ENCODE measurements at places on chromosomes 12 and 14.

- DNase-seq = peak; percentile 1
Measured at GRCh38 chr12:87848248-87848868, 180.8 kb downstream of the C12orf50 start.

GRCh38 chr14:34015383-34015782 is 64.5 kb upstream of the EGLN3 start:
- no peak for DNase-seq

GRCh38 chr14:53757732-53758131 is 198.9 kb downstream of the BMP4 start:
- DNase-seq = no peak

GRCh38 chr12:95054206-95054605 is 19.2 kb downstream of the NR2C1 start:
- DNase-seq = no peak

DNA sequence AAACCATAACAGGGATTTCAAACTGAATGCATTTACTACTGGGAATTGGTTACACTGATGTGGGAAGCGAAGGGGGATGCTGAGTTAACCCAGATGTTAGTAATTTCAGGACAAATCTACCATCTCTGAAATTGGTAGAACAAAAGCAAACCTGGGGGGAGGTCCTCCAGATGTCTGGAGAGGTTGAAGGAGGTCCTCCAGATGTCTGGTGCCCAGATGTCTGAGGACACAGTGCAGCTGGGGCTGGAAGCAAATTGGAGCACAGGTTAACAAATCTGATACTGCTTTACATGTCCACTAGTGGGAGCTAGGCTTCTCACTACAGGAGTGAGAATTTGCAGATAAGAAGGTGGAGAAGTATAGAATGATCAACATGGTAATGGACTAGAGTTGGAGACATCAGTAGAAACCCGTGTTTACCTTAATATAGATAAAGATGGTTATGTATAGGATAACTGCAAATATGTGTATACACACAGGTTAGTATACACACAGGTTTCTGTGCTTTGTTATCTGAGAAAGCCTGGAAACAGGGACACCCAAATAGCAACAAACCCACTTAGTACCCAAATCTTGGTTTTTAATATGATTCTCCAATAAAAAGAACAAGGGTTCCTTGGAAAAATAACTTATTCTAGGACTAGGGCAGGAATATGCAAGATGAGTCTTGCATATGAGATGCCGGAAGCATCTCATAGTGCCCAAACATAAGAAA is 162.5 kb downstream of the C12orf50 start:
- DNase-seq = no peak

GRCh38 chr14:24115422-24116127 is 826 bp upstream of the NRL start:
- DNase-seq = no peak

- no peak for DNase-seq
Measured at GRCh38 chr12:94889445-94890210, 113.9 kb downstream of the NDUFA12 start.

DNA sequence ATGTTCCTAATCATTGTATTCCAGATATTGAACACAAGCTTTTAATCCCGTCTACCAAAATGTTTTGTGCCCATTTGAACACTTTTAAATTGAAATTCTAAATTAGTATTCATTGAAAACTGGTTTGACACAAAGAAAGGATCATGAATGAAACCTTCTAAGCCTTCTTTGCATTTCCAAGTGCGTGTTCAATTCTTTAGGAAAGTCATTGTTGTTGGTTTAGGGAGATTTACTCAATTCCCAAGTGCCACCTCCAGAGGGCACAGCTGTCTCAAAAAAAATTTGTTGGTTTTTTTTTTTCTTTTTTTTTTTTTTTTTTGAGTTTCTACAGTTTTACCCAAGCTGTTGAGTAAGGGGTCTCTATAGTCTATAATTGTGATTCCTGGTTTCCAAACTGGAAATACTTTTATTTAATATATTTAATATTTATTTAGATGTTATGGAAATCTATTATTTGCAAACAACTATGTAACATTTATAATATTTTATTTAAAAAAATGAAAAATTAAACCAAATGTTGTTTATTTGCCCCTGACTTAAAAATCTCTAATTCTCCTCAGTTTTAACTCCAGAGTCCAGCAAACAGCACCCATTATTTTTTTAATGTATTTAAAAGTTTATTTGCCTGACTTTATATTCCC is 79.9 kb downstream of the NEDD1 start:
- DNase-seq = peak; percentile 19

- DNase-seq = no peak
Measured at GRCh38 chr14:72608391-72609204, 285.3 kb downstream of the DPF3 start.

- DNase-seq = no peak
Measured at GRCh38 chr14:21261824-21262223, 7.4 kb downstream of the HNRNPC start.

- no peak for DNase-seq
Measured at GRCh38 chr12:1504895-1505311, 89.5 kb downstream of the FBXL14 start.

GRCh38 chr12:129704232-129704830 is 199.5 kb downstream of the TMEM132D start:
- DNase-seq = no peak

GRCh38 chr12:70822412-70822811 is 98.1 kb downstream of the PTPRR start:
- no peak for DNase-seq

DNA sequence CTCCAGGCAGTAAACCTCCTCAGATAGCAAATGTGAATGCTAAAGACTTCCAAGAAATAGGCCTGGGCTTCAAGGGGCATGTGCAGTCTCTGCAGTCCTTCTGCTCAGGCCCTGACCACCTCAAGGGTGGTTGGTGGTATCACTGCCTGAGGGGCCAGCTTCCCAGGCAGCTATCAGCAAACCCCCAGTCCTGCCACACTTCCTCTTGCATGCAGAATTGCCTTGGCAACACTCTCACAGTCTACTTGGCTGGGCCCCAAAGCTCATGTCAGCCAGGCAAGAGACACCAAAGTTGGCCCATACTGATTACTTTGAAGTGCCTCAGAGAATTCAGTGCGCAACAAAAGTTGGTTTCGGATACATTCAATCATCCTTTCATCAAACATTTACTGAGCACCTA is 3.5 kb upstream of the ASB8 start:
- DNase-seq = no peak

DNA sequence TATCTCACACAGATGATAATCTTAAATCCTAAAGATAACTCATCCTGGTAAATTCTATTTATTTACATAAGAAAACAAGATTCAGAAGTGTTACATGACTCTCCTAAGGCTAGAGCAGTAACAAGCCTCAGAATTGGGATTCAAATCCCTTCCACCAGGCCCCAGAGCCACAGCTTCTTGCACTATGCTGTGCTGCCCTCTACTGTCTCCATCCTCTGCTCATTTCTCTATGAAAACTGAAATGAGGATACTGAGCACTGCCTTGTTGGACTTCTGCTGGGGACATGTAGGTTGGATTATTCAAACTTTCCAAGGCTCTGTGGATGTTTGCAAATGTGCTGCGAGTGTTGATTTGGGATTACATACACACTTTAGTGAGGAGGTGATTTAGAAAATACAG is 23.5 kb upstream of the C12orf50 start:
- no peak for DNase-seq

DNA sequence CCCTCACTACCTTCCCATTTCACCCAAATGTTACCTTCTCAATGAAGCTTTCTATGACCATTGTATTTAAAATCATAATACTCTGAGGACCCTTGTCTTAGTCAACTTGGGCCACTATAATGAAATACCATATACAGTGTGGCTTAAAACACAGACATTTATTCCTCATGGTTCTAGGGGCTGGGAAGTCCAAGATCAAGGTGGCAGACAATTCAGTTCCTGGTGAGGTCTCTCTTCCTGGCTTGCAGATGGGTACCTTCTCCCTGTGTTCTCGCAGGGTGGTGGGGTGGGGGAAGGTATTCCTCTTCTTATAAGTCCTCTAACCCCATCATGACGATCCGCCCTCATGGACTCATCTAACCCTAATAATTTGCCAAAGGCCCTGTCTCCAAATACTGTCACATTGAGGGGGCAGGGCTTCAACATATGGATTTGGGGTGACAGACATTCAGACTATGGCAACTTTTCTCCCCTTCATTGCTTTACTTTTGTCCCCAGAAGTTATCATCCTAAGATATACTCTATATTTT is 163.7 kb upstream of the PWP1 start:
- DNase-seq = no peak

GRCh38 chr14:44609876-44610510 is 102.9 kb upstream of the FSCB start:
- no peak for DNase-seq

GRCh38 chr12:54372113-54372806 is 8.0 kb upstream of the GPR84 start:
- DNase-seq = no peak

DNA sequence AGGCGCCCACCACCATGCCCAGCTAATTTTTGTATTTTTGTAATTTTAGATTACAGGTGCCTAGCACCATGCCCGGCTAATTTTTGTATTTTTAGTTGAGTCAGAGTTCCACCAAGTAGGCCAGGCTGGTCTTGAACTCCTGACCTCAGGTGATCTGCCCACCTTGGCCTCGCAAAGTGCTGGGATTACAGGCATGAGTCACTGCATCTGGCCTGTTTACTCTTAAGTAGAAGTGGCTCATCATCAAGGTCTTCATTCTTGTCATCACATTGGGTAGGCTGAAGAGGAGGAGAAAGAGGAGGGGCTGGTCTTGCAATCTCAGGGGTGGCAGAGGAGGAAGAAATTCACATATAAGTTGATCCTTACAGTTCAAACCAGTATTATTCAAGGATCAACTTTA is 152.4 kb upstream of the ATP2B1 start:
- no peak for DNase-seq

GRCh38 chr14:81193924-81194633 is 26.7 kb downstream of the GTF2A1 start:
- no peak for DNase-seq

- no peak for DNase-seq
Measured at GRCh38 chr12:125434936-125435443, 369.8 kb downstream of the AACS start.

- DNase-seq = no peak
Measured at GRCh38 chr12:12749433-12749832, 32.3 kb downstream of the CDKN1B start.

DNA sequence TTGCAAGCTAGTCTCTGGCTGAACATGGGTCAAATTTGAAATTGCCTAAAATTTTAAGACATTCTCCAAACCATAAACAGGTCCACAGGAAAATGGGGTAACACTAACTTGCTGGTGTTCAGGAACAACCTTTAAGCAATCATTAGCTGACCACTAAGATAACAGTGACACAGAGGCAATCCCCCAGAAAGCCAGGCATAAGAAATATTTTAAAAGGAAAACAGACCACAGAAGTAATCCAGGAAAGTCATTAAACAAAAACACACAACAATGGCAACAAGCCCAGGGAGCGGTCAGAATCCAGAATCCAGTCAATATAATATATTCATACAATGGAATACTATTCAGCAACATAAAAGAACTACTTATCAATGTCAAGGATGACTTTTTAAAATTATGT is 59.1 kb downstream of the LRP6 start:
- no peak for DNase-seq

DNA sequence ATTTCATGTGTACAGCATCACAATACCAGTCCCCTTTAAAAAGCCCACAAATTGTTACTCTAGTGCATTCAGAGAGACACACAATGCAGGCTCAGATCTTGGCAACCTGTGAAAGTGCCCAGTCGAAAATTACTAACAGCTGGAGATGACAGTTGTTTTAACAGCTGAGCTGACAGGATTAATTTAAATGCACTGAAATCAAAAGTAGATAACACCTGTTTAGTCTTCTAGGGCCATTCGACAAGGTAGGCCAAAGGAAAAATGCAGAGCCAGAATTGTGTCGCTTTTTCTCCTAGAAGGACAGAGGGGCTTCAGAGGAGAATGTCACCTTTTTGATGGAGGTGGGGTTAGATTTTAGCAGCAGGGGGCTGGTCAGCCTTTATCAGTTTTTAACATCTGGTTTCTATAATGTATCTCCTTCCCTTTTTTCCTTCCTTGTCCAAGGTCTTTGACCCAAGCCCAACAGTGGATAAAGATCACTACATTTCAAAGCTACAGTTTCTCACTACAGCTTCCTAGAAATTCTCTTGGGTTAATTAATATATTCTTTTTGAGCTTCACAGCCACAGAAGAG is 139.1 kb downstream of the SOX5 start:
- no peak for DNase-seq

GRCh38 chr12:56020423-56021184 is at the start of gene IKZF4:
IKZF4 (plus strand) TSS chr12:56021043; CDS start chr12:56021494, 451 bp downstream.
- DNase-seq = no peak

- DNase-seq = no peak
Measured at GRCh38 chr12:46578190-46578982, 205.8 kb upstream of the SLC38A2 start.

- DNase-seq = no peak
Measured at GRCh38 chr12:66014818-66015217, 115.7 kb downstream of the LLPH start.

GRCh38 chr12:93427779-93428564 is 13.8 kb downstream of the UBE2N start:
- no peak for DNase-seq

GRCh38 chr12:104677441-104678089 is 220.8 kb downstream of the CHST11 start:
- no peak for DNase-seq

- DNase-seq = no peak
Measured at GRCh38 chr12:29756741-29757390, 26.9 kb downstream of the TMTC1 start.

DNA sequence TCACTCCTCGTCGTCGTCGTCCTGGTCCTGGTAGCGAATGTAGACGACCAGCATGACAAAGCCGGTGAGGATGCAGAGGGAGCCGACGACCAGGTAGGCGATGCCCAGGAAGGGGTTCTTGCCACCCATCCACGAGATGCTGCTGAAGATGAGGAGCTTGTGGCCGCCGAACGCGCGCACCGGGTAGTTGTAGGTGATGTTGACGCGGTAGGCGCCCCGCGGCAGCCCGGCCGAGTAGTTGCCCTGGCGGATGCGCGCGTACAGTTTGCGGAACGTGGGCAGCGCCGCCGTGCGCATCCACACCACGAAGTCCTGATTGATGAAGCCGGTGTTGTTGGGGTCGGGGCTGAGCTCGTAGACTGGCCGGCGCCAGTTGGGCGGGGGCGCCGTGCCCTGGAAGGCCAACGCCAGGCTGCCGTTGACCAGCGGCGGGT is 1.0 kb downstream of the TMEM30B start:
- peak; percentile 82 for DNase-seq

- DNase-seq = no peak
Measured at GRCh38 chr14:104215706-104216334, 77.4 kb downstream of the KIF26A start.

Data from stimulated activated naive CD4-positive, alpha-beta T cell (primary cell).